ENCODE measurements at places on chromosomes 1 and 21.
A peak's percentile ranks its signal among the peaks of the same experiment; 100 is the strongest.

DNA sequence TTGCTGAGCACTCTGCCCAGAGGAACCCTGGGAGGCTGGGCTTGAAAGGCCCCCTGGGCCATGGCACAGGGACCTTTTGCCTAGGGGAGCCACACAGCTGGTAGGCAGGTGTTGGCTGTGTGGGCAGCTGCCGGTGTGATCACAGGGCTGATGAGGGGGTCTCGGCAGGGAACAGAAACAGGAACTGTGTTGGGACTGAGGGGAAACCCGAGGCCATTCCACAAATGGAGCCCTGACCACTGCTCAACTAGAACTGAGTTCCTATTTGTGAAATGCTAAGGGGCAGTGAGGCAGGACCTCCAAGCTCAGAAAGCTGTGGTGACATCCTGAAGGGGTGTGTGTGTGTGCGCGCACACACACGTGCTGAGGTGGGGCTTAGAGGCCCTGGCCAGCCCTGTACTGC is 6.4 kb upstream of the THEM5 start:
- no peak for DNase-seq

DNA sequence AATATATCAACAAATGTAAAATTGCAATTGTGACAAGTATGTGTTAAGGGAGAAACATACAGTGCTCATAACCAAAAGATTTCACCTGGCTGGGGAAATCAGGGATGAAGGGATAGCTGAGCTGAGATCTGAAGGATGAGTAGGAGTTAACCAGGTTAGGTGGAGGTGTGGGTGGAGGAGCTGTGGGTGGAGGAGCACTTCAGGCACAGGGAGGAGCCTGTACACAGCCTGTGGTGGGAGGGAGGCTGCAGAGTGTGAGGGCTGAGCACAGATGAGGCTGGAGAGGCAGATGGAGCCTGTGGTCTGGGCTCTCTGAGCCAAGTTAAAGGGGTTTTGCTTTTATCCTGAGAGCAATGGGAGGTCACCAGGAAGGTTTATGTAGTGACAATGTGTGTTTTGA is 111.9 kb downstream of the XCL2 start:
- DNase-seq = no peak

DNA sequence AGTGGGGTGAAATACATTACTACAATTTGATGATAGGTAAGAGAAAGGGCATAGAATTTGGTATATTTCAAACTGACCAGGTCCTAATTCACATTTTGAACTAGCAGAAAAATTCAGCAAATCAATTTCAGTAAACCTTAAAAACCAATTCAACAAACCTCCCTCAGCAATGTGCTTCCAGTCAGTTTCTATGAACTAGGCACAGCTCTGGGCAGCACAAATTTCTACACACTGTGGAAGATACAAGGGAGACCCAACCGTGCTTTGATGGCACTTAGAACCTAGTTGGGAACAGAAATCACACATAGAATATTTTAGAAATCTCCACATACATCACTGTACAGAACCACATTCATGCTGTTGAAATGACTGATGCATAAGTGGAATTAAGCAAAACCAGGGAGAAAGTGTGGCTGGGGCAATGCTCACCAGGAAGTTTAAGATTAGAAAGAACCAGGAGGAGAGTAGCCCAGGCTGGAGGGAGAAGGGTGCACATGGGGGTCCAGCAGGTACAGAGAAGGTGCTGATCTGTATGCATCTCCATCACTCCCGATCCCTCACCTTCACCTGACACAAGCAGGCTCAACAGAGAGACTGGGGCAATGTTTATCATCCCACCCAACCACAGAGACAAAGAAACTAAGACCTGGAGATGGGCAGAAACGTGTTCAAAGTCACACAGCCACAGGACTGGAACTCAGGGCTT is 14.8 kb downstream of the C1orf226 start:
- DNase-seq = no peak

- DNase-seq = no peak
Observed at GRCh38 chr1:14149431-14149830, 449.1 kb upstream of the KAZN start.

- no peak for DNase-seq
Observed at GRCh38 chr1:157540160-157540748, 12.1 kb downstream of the FCRL5 start.

- DNase-seq = no peak
Observed at GRCh38 chr21:30629200-30629599, 5.8 kb upstream of the KRTAP20-2 start.

GRCh38 chr1:160605205-160605604 is 25.9 kb upstream of the CD84 start:
- DNase-seq = no peak

DNA sequence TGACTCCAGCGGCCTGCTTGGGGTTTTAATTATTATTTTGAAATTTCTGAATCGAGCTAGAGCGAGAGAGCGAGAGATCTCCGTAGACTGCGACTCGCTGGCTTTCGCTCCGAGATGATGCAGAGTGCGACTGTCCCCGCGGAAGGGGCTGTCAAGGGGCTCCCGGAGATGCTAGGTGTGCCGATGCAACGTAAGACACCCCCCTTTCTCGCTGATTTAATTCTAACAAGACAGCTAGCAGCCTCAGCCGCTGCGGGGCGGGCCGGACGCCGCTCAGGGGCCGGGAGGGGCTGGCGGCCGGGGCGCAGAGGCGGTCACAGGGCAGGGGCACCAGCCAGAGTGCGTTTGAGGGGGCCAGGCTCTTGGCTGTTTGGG is 339 bp downstream of the LHX4 start:
- no peak for DNase-seq

DNA sequence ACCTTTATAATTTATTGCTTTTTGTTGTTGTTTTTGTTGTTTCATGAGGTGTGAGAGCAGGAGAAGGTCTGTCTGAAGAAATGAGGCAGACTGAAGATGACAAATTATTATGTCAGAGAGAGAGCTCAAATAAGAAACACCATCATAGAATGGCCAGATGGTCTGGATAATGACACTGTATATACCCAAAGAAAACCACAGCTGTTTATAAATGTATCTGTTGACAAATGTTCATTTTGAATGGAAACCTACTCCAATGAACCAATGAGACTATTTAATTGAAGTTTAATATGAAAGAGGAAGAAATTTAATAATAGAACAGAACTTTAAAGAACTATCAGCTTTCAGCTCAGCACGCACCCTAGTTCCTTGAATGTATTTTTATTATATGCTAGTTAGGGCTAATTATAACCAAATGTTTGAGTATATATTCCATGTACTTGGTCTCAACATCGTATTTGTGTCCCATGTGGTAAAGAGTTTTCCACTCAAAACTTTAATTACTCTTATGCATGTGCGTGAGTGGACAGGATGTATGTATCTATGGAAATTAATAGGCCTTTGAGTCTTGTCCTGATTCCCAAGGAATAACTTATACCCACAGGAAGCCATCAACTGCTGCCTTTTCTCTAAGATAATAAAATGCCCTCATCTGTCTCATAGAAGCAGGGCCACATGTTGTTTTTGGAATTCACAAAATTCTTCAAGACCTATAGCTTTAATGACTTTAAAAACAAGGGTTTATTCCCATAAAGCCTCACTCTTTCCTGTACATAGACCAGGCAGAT is 202.7 kb downstream of the KCNK2 start:
- no peak for DNase-seq

DNA sequence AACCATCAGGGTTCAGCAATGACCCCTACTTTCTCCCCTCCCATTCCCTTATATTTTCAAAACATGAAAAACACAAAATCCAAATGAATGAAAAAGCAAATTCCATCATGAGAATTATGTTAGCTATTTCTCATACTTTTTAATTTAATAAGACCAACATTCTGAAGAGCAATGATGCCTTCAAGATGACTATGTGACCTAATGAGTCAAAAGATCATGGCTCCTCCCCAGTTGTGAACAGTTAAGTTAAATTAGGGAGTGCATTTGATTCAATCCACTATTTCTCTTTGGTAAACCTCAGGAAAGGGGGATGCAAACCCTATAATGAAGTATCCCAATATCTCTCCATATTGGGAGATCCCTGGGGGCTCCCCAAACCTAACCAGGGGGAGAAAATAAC is 36.5 kb downstream of the PUM1 start:
- DNase-seq = no peak

DNA sequence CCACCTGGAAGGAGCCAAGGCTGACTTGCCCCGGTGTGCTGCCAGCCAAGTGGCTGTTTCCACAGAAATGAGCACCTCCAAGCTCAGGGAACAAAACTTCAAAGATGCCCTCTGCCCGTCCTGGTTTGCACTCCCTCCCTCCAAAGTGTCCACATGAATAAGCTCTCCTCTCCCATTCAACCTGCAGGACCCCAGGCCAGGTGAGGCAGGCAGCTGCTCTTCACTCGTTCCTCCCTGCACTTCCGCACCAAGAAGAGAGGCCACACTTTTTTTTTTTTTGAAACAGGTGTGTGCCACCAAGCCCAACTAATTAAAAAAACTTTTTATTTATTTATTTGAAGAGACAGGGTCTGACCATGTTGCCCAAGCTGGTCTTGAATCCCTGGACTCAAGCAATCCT is 18.5 kb upstream of the CLIC4 start:
- no peak for DNase-seq

DNA sequence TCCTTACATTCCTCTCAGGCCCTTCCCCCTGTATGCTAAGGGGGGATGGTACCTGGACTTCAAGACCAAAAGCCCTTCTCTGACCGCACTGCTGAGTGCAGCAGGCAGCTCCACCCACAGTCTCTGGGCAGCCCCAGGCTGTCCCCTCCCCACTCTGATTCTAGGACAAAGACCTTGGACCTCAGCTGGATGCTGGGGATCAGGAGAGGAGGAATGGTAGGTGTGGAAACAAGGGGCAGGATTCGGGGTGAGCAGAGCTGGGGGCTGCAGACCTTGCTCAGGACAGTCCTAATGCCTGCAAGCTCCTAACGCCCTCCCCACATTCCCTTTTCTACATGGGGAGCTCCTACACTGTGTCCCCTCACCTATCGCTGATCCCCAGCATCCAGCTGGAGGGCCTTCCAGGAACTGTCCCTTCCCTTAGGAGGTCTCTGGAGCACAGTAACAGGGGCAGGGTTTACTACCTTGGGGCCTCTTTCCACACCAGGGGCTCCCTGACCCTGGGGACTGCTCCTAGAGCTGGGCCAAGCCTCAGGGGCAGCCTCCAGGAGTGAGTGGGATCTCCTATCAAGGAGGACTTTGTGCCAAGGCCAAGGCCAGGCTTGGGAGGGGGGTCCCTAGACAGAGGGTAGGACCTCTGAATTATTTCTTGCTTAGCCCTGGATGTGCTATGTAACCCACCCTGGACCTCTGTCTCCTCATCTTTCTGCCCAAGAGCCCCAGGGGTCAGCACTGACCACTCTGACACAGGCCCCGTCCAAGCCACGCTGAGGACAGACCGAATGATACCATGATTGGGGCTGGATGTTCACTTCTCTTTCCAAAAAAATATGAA is 5.6 kb downstream of the CLDN19 start:
- no peak for DNase-seq

GRCh38 chr1:114314098-114314497 is 160.4 kb upstream of the SYT6 start:
- no peak for DNase-seq

- DNase-seq = no peak
Observed at GRCh38 chr1:82786883-82787282, 986.1 kb downstream of the ADGRL2 start.

DNA sequence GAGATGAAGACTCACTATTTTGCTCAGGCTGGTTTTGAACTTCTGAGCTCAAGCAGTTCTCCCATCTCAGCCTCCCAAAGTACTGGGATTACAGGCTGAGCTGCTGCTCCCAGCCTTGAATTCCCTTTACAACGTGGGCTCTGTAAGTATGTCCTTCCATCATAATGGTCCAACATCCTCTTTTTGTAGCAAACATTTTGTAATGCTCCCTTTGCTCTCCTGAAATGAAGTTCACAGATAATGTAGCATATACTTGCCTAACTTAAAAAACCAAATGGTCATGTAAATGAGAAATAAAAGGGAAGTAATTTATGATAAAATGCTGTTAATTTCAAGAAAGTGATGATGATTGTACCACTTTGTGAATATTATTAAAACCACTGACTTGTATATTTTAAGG is 30.5 kb upstream of the THEM4 start:
- no peak for DNase-seq

DNA sequence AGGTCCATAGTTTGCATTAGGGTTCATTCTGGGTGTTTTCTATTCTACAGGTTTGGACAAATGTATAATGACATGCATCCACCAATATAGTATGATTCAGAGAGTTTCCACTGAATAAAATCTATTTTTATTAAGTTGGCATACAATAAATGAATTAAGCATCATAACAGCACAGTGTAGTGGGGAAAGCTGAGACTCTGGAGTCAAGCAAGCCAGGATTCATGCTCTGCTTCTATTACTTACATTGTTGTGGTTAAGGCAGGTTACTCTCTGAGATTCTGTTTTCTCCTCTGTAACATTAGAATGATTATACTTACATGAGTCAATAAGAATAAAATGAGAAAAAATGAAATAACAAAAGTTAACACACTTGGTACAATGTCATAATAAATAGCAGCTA is 131.3 kb downstream of the SLC30A10 start:
- no peak for DNase-seq

GRCh38 chr1:30957560-30958222 is 49.1 kb upstream of the SDC3 start:
- no peak for DNase-seq

GRCh38 chr1:236774926-236775325 is 20.2 kb upstream of the MTR start:
- DNase-seq = peak; percentile 53

DNA sequence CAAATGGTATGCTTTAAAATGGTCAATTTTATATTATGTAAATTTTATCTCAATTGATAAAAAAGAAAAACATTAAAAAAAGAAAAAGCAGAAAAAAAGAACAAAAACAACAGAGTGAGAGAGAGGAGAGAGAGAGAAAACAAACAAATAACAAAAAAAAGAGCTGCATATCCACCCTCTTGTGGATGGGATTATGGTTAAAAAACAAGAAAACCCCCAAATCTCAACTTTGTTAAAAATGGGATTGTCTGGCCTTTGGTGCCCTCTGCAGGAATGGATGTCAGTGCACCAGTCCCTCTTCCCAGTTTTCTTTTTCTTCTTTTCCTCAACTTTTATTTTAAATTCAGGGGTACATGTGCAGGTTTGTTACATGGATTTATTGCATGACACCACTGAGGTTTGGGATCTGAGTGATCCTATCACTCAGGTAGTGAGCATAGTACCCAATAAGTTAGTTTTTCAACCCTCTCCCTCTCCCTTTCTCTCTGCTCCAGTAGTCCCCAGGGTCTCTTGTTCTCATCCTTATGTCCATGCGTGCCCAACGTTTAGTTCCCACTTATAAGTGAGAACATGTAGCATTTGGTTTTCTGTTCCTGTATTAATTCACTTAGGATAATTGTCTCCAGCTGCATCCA is 28.1 kb downstream of the RNF187 start:
- DNase-seq = peak; percentile 23

- DNase-seq = no peak
Observed at GRCh38 chr1:109198043-109198695, 15.5 kb upstream of the SARS1 start.

- DNase-seq = no peak
Observed at GRCh38 chr1:53574621-53575020, 115.4 kb downstream of the DMRTB1 start.

DNA sequence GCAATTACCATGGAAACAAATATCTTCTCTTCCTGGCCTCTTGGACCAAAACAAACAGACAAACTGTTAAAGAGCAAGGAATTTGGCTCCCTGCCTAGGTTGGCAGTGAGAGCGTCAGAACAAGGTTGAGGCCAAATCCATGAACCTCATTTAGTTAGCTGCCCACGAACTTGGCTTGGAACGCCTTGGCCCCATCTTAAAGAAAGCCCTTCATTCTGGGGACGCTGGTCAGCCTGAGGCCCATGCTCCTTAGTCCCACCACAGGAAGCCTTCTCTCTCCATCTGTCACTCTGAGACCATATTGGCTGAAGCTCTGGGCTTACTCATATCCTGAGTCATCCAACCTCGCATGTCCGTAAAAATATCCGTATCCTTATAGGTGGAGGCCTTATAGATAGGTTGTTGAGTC is 62.4 kb upstream of the DIRAS3 start:
- peak; percentile 80 for DNase-seq
